Renal cortical epithelial cell (primary cell): ENCODE measurements at places on chromosomes 13 and 19. TPM values are rescaled to one million over a fixed set of nuclear protein-coding genes. Genes with fewer than 3 reads are reported as not detected.

The SHD gene
- total RNA-seq = not detected in 2 replicates

The PRX gene
- 0.52 and 1.0 TPM in 2 replicates for total RNA-seq

The SIGLEC8 gene
- total RNA-seq = not detected in 2 replicates

The SBK3 gene
- total RNA-seq = not detected in 2 replicates

The SLC5A5 gene
- not detected in 2 replicates for total RNA-seq

The ZNF177 gene
- total RNA-seq = 4.3 TPM in 1 of 2 replicates, not detected in the other

The KCNN4 gene
- 0.85 and 8.5 TPM in 2 replicates for total RNA-seq

The SMIM44 gene
- 2.1 TPM in 1 of 2 replicates, not detected in the other for total RNA-seq
